ENCODE measurements at places on chromosomes 3 and 15.

- no peak for DNase-seq
Measured at GRCh38 chr3:142705198-142705597, 18.6 kb upstream of the TRPC1 start.

DNA sequence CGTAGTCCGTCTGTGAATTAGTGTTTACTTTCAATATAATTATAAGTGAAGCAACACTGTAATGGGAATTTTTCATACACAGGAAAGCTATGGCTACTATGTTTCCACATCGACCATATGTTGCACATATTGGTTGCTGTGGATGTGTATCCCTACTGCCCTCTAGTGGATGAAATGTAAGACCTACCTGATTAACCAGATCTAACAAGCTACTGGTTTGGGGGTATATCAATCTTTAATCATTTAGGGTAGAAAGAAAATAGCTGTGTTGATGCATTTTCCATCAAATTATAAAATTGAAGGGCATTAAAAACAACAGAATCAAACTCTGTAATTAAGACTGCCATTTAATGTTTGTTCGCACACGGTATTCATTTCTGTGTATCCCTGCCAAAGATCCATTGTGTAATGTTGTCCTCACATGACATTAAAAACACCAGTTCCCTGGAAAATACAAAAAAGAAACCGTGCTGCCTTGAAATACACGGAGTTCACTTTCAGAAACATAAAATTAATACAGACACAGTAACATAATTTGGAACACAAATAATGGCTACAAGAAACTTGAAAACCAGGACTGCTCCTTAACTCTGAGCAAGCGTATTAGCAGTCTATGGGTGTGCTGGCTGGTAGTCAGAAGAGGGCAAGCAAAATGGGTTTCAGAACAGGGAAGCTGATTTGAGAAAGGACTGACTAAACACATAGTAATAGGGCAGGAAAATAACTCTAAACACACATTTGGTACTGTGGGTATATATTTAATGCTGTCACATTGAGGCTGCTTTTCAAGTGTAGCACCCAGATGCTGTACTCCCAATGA is 125.1 kb downstream of the TIGIT start:
- peak; percentile 61 for DNase-seq

GRCh38 chr3:172607305-172608121 is 84.3 kb upstream of the TNFSF10 start:
- DNase-seq: no peak

DNA sequence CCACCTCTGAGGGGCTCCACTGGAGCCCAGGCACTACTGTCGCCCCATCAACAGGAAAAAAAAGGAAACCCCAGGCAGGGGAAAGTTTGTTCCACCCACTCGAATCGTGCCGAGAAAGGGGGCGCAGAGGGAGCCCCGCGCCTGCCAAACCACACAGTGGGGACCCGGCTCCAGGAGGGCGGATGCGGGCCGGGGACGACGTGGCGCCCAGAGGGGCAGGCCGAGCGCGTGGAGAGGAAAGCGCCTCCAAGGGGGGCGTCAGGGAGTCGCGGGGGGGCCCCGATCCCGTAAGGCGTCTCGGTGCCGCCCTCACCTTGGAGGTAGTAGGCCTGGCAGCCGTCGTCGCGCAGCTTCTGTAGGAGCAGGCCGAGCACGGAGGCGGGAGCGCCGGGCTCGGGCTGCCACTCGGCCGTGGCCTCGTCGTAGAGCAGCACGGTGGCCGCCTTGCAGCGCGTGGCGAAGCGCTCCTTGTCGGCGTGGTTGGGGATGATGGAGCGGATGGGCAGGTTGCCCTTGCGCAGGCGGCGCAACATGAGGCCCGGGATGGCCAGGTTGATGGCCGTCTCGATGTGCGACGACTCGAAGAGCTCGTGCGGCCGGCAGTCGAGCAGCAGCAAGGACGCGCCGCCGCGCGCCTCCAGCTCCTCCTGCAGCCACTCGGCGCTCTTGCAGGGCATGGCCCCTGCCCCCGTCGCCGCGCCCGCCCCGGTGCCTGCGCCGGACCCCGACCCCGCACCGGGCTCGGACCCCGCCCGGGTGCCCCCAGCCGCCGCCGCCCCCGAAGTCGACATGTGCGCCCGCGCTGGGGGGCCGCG is 627 bp downstream of the DUSP7 start:
- DNase-seq: no peak

DNA sequence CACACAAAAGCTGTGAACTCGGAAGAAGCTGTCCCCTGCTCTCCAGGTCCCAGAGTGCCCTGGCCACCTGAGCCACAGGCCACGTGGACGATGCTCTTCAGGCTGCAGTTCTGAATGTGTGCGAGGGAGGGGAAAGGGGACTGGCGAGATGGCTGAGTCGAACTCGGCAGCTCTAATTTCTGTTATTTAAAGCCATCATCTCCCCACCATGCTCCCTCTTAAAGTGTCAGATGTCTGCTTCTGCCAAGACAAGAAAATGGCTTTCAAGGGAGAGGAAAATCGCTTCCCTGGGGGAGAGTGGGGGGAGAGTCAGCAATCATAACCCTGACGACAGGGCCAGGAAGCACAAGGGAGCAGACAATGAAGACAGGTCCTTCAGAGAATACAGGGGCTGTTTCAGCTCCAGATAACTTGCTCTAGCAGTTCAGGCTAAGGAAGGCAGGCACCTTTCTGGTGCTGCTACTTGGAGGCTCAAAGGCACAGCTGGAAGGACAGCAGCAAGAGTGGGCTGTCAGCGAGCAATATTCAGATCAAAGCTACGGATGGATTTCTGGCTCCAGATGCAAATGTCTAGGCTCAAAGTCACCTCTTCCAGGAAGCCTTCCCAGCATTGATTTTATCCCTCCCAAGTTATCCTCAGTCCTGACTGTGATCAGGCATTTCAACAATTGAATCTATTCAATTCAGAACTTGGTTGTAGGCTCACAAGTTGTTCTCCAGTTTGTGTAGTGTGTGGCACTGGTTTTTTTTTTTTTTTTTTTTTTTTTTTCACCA is 15.5 kb upstream of the CCDC33 start:
- DNase-seq: no peak
